ENCODE measurements at places on chromosomes 7 and 10.

DNA sequence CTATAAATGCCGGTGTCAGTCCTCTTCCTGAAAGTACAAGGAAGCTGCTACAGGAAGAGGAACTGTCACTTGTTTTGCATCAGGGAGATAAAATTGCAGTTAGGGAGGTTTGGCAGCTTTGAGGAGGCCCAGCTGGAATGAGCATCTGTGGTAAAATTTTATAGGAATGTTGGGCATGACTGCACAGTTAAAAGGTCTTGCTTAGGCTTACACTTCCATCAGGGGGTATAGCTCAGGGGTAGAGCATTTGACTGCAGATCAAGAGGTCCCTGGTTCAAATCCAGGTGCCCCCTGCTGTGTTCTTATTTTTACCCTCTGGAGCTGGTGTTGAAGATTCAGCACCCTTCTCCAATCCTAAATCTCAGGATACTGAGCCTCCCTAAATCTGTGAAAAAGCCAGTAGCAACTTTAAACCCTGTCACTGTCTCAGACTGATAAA lies 65.9 kb downstream of the ZNF467 start:
- DNase-seq: no peak

GRCh38 chr10:132628966-132629900 lies 91.6 kb downstream of the INPP5A start:
- DNase-seq: no peak

GRCh38 chr10:131882151-131882550 lies 18.7 kb upstream of the PPP2R2D start:
- no peak for DNase-seq

- DNase-seq: no peak
Observed at GRCh38 chr7:65387891-65388290, 14.2 kb downstream of the ZNF92 start.

- DNase-seq: no peak
Observed at GRCh38 chr10:66747451-66747850, 178.4 kb upstream of the LRRTM3 start.

DNA sequence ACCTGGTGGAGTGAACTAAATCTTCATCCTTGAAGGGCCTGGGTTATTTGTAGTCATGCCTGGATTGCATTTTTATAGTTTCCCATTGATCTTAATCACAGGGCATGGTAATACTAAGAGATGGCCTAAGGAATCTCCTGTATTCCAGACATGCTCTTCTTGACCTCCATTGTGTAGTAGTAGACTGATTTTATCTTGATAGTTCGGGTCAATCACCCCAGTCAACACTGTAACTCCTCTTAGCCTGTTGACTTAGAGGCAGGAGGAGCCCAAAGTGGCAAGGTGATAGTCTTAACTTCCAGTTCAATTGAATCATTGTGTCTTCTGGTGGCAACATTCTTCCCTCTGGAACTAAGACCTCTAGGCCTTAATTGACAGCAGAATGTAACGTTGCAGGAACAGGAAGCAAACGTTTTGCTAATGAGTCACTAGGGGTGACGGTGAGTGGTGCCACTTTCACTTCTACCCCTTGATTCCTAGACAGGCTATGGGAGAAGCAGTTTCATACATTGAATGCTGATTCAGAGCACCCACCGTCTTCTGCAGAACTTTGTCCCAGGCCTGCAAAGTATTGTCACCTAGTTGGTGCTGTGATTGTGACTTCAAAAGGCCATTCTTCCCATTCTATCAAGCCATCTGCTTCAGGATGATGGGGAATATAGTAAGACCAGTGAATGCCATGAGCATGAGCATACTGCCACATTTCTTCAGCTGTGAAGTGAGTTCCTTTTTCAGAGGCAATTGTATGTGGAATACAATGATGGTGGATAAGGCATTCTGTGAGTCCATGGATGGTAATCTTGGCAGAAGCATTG lies 24.0 kb upstream of the PAPSS2 start:
- peak; percentile 34 for DNase-seq

DNA sequence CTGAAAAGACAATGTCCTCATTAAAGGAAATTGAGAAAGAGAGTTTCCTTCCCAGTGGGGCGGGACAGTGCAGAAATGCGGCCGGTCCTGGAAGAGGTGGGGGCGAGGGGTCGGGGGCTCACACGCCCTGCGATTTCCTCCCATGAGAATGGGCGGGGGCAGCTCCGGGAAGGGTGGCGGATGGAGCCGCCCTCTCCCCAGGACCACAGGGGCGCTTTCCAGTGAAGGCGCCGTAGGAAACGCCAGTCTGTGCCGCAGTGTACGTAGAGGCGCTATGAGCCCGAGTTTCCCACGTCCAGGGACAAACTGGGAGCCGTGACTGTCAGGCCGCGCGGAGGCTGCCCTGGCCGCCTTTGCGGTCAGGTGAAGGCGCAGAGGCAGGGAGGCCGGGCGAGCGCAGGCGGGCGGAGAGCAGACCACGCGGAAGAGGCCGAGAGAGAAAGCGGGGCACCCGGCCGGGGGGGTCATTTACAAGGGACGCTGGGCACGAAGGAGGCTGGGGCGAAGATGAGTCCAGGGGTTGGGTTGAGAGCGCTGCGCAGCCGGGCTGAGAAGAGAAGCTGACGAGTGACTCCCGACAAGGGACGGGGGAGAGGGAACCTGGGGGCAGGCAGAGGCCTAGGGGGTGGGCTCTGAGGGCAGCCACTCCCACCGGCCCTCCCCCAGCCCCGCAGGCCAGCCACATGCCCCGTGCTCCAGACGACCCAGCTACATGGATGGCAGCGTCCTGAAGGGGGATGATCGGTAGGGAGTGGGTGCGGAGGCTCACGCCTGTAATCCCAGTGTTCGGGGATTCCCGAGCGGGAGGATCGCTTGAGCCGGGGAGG lies 45.0 kb downstream of the ALOX5 start:
- DNase-seq: peak; percentile 58

- no peak for DNase-seq
Observed at GRCh38 chr10:110101464-110102144, 93.8 kb downstream of the ADD3 start.

GRCh38 chr10:100998183-100998990 lies 1.2 kb upstream of the LZTS2 start:
- DNase-seq: peak; percentile 76

DNA sequence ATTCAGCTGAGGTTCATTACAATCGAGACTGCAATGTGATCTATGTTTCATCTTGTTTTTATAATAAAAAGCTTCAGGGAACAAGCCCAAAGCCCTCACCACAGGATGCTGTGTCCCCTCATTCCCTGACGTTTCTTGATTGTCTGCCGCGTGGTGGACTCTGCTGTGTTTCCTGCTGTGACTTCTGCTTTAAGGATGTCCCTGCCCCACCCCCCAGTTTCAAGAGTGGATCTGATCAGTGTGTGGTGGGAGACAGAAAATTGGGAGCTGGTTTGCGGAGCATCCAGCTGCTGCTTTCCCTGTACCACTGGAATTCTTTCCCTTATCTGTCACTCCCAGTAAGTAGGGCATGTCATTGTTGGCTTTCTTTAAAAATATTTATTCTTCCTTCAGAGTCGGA lies 86.2 kb downstream of the CREM start:
- no peak for DNase-seq

DNA sequence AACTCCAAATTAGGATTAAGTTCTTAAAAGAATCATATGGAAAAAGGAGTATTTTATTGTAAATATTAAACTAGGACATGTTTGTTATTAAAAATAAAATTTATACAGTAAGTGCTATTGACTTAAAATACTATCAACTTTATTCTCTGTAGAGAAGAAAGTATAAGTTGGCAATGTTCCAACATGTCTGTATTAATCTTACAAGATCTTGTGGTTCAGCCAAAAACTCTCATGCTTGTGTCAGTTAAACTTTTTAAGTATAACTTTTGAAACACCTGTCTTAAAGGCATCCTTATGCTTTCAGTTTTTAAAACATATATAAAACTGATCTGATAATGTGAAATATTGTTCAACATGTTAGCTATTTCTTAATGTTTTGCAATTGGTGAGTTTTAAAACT lies 160.7 kb downstream of the ZEB1 start:
- no peak for DNase-seq

DNA sequence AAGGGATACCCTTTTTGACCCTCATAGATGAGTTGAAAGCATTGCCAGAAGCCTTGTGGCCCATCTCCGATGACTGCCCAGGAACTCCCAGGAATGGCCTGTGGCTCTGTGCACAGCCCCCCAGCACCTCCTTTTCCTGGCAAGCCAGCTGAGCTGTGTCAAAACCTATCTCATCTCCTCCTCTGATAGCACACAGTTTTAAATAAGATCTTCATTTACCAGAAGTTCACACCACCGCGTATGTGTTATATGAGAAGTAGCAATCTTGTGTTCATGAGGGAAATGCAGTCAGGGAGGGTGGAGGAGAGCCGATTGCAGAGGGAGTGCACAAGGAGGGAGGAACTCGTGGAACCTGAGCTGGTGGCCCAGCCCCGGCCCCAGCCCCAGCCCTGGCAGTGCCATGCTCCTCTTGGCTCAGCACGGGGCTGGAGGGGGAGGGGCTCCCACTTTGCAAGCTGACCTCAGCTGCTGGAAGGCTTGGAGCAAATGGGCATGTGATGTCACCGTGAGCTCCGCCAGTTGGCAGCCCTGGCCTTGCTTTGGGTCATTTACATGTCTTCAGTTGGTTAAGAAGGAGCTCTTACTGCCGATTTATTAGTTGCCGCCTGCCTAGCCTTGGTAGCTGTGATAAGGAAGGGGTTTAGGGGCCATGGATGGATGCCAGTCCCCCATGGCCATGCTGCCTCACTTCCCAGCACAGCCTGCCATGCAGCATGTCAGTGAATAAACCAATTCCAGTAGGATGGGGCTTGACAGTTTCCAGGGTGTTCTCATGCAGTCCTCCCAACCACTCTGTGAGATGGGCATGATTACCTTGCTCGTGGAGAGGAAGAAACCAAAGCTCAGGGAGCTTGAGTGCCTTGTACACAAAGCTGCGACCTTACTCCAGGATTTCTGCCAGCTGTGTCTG lies 20.0 kb downstream of the UNC5B start:
- DNase-seq: no peak

- DNase-seq: peak; percentile 53
Observed at GRCh38 chr7:24812305-24812945, 55.2 kb upstream of the GSDME start.

GRCh38 chr10:27388761-27389399 lies 115.2 kb upstream of the RAB18 start:
- DNase-seq: no peak

GRCh38 chr10:27393961-27394360 lies 110.1 kb upstream of the RAB18 start:
- DNase-seq: no peak

GRCh38 chr10:111944331-111944730 lies 239.2 kb downstream of the GPAM start:
- DNase-seq: no peak

DNA sequence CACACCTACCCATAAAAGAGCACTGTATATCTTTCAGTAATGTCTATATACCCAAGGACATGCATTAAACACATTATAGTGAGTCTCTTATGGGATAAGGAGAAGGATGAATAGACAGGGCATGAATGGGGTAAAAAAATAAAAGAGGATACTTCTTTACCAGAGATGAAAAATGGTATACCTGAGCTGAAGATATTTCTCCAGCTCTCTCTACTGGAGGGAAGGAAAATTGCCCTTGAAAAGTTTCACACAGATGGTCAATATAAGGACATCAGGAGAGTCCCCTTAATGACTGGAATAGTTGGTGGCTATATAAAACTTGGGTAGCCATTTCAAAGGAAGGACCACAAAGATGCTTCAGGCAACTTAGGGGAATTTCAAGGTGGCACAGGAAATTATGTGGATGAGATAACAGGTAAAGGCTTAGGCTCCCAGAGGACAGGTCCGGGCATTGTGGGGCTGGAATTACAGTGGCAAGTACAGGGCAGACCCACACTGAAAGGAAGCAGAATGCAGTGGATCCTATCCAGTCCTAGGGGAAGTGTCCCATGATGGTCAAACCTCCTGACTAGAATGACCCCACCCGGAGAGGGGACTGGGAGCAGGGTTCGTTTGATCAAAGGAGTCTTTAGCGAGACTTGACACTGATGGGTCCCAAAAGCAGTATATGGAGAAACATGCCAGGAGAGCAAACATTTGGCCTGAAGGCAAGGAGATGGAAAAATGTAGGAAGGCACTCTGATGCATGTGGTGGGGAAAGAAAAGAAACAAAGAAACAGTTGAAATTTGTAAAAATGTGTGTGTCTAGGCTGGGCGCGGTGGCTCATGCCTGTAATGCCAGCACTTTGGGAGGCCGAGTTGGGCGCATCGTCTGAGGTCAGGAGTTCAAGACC lies 35.6 kb downstream of the PLAU start:
- no peak for DNase-seq

DNA sequence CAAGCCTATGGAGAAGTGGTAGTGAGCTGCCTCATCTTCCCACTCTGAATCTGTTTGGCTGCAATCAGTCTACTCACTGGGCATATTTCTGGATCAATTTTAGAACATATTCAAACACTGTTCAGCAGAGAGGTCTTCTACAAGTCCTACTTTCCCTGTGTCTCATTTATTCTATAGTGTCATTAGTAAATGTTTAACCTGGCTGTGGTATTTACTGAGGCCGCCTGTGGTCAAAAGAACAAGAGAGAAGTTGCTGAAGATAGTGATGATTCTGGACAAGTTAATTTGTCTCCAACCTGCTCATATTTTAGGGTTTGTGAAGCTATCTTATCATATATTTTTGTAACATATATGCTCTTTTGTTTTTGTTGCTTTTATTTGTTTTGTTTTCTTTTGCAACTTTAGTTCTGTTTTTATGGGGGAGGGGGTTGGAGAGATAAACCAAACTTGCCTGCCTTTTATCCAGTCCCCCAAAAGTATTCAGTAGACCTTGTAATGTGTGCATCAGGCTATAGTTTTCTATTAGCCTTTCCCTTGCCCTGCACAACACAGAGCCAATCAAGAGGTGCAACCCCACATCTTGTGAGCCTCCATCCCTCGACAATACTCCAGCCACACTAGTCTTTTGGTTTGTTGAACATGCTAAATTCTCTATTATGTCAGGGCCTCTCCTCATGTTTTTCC lies 362.8 kb upstream of the MBL2 start:
- no peak for DNase-seq

- no peak for DNase-seq
Observed at GRCh38 chr7:101772508-101773211, 44.8 kb upstream of the CUX1 start.

DNA sequence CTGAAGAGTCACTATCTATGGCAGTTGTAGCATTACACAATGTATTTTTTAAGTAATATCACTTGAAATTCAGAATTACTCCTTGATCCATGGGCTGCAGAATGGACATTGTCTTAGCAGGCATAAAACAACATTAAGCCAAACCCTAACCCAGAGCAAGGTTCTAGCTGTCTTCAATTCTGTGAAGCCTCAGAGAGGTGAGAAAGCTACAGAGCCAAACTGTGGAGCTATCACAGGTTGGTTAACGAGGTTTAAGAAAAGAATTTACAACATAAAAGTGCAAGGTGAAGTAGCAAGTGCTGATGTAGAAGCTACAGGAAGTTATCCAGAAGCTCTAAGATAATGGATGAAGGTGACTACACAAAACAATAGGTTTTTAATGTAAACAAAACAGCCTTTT lies 582.7 kb upstream of the POT1 start:
- DNase-seq: no peak

GRCh38 chr10:108709927-108710722 lies 1213.2 kb downstream of the XPNPEP1 start:
- DNase-seq: no peak

- no peak for DNase-seq
Observed at GRCh38 chr10:89553064-89553734, 17.8 kb upstream of the SLC16A12 start.

All from activated CD4-positive, alpha-beta T cell treated with anti-CD3 and anti-CD28 coated beads, Interleukin-2, amount 50 U/mL, for 48 hours (primary cell).